ENCODE measurements at places on chromosomes 3 and 15.

DNA sequence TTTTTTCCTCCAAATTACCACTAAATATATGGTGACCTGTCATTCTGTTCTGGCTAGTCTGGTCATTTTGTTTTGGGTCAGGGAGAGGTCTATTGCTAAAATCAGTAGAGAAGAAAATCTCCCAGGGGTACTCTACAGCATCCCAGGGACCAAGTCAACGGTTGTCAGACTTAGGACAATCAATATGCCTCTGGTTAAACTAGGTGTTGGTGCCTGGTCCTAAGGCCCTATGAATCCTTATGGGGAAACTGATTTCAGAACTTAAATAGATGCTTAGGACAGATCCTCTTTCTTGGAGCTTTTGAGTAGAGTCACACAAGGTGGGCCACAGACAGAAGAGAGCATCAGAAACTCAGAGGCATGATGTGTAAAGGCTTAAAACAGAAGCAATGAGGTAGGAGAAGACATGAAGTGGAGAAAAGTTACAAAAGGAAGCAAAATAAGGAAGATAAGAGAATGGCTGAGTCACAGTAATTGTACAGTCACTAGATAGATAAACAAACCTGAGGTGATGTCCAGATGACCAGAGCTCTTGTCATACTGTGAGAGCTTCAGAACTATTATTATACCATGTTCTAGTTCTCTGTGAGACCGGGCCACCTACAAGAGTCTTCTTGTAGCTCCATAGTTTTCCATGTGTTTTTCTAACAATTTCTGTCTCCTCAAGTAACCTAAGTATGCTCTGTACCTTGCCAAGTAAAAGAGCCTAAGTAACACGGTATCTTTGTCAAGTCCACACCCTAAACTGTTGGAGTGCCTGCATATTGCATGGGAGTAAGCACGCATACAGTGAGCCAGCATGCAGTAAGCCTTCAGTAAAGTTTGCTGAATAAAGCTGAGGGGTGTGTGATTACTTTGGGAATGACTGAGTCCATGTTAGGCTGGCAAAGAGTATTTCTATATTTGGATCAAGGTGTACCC is 44.6 kb upstream of the LEKR1 start:
- no peak for DNase-seq

DNA sequence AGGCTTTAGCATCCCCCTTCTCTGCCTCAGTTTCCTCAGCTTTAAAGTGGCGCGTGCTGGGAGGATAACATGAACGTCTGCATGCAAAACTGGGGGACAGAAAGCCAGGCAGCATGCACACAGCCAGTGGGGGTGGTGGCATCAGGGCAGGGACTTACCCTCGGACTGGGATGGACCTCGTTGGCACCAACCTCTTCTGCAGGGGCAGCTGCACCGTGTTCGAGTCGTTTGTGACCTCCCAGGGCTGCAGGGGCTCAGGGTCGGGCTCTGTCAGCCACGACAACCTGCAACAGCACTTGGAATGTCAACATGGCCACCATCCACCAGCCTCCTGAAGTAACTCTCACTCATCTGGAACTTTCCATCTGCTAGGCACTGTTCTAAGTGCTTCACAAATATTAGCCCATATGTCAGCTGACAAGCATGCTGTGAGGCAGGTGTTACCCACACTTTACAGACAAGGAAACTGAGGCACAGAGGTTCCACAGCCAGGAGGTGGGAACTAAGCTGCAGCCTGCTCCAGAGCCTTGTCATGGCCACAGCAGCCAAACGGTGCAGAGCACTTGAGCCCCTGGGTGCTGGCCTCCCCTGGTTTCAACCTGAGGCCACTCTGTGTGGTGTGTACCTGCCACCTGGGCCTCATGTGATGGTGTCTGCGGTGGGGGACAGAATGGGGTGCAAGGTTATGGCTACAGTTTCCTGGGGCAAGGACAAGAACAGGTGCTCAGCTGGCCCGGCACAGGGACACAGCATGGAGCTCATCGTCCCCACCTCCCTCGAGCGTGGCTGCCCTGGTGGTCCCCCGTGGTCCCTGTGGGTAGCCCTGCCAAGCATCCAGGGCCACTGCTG is 6.7 kb downstream of the C3orf22 start:
- no peak for DNase-seq

GRCh38 chr3:125245521-125245920 is 33.0 kb upstream of the SLC12A8 start:
- no peak for DNase-seq

DNA sequence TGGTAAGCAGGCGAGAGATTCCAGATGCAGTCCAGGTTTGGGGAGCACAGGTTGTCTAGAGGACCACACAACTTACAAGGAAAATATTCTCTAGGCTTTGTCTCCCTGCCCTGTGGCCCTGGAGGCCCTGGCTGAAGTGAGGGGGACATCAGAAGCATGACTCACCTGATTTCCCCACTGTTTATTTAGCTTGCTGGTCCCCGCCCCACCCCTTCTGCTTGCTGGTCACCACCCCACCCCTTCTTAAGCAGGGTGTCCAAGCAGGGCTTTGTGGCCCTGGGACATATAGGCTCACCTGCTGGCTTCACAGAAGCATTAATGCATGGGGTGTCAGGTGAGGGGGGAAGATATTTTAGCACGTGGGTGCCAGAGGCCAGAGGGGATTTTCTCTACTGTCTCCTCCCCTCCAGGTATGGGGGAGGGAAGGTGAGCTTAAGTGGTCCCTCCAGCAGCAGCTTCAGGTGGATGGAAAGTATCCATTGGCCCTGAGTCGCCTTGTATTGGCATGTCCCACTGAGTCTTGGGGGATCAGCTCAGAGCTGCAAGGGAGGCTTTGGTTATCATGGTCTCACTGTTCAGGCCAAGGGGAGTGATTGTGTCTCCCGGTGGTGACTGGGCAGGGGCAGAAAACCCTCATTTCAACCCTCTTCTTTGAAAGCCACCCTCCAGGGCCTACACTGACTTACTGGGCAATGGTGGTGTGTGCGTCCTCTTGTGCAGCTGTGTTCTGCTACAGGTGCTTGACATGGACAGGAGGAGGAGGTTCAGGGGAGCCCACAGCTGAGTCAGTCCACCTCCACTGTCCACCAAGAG is 49.8 kb downstream of the GASK1A start:
- no peak for DNase-seq

DNA sequence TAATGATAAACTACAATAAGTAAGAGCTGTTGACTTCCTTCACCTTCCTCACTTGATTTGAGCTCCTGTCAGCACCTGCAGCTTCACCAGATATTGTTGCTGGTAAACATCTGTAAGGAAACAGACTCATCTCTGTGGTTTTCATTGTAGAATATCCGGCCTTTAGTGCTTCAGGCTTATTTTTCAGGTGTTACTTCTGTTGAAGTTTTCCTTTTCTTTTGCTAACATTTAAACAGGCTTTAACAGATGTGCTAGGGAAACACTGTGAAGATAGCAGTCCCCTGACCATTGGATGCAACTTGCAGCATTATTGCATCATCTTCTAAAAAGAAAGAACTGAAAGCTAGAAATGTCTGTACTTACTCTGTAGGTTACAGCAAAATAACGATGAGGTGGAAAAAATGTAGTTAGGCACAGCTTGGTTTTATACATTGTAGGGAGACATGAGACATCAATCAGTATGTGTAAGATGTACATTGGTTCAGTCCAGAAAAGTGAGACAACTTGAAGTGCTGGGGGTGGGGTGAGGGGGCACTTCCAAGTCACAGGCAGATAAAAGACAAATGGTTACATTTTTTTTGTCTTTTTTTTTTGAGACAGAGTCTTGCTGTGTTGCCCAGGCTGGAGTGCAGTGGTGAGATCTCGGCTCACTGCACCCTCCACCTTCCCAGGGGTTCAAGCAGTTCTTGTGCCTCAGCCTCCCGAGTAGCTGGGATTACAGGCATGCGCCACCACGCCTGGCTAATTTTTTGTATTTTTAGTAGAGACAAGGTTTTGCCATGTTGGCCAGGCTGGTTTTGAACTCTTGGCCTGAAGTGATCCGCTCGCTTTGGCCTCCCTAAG is 10.2 kb downstream of the EDEM1 start:
- peak; percentile 40 for DNase-seq

- no peak for DNase-seq
Observed at GRCh38 chr15:88185584-88185983, 71.0 kb downstream of the NTRK3 start.

DNA sequence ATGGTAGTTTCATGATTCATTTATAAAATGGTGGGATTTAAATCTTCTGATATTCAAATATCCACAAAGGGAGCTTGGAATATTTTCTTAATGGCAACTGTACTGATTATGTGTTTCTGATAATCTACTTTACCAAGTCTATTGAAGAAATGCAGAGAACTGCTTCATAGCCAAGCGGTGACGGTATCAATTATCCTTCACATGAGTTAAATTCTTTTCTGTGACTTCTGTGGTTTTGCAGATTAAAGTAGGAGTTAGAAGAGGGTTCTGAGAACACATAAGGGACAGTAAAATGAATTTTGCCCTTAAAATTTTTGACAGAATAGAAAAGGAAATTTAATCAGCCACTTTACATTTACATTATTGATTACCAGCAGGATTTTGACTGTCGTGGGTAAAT is 563.2 kb downstream of the GBE1 start:
- DNase-seq, result no peak

DNA sequence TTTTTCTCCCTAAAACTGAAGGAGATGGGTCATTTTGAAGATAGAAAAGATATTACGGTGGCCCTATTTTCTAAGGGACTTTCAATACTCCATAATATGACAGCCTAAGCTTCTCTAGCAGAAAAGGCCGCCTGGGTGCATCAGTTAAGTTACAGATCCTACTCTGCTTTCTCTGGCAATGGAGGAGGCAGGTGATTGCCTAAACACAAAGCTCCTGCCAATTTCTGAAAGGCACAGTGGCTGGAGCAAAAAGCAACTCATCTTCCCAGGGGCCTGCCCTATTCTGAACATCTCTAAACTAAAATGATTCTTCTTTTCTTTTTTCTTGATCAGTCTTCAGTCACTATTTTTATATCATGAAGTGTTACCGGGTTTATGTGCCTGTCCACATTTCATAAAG is 276.7 kb downstream of the CNTN4 start:
- DNase-seq, result no peak

DNA sequence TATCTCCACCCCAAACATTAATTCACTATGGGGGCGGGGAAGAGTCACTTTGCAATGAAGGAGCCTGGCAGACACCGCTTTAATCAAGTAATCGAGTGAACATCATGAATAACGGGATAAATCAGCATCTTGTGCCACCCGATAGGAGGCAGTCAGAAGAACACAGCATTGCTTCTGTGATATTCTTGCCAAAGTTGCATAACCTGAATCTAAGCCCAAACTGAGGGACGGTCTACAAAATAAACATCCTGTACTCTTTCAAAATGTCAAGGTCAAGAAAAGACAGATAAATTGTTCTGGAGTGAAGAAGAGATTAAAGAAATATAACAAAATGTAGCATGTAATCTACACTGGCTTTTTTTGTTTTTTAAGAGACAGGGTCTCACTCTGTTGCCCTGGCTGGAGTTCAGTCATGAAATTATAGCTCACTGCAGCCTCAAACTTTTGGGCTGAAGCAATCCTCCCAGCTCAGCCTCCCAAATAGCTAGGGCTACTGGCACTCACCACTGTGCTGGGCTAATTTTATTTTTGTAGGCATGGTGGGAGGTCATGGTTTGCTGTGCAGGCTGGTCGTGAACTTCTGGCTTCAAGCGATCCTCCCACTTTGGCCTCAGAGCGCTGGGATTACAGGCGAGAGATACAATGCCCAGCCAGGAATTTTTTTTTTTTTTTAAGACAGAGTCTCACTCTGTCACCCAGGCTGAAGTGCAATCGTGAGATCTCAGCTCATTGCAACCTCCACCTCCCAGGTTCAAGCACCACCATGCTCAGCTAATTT is 20.1 kb upstream of the VWA5B2 start:
- DNase-seq, result no peak

- DNase-seq, result no peak
Observed at GRCh38 chr3:194257151-194257621, 93.9 kb downstream of the CPN2 start.

DNA sequence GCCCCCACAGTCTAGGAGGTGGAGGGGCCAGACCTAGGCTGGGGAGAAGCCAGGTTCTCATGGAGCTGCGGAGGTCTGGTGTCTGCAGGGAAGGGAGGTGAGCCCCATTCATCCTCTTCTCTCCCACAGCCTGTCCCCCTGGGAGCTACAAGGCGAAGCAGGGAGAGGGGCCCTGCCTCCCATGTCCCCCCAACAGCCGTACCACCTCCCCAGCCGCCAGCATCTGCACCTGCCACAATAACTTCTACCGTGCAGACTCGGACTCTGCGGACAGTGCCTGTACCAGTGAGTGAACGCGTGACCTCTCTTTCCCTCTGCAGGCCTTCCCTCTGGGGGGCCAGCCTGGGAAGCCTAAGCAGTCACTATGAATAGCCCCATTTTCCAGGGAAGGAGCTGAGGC is 14.1 kb downstream of the EPHB3 start:
- DNase-seq, result no peak

DNA sequence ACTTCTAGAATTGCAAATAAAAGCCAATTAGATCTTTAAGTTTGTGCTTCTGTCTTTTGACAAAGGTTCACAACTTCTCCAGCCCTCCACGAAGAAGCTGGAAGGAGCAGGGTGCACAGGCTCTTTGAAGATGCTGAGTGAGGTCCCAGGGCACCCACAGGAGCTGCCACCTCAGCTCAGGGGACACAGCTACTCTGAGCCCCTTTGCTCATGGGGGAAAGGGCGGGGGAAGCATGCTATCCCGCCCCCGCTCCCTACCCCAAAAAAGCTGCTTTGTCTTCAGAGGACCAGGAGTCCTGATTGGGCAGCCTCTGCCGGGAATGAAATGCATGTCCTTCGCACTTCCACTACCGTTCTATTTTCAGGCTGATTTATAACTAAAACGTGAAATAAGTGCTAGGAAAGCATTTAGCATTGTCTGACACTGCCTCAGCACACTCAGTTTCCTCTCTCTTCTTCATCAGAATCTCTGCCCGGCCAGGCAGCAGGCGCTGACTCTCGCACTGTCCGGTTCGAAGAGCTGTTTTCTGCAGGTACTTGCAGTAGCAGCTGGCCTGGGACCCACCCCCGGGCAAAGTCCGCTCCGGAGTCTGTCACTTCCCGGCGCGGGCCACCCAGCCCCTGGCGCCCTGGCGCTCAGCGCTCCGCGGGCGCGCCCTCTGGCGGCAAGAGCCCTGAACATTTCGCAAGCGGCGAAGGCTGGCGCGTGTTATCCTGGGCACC is 45.5 kb upstream of the KLHL25 start:
- DNase-seq, result peak; percentile 64

- peak; percentile 55 for DNase-seq
Observed at GRCh38 chr3:193605876-193606275, 12.9 kb downstream of the OPA1 start.
